HFFc6 (cell line): ENCODE measurements at places on chromosomes 13 and 19. TPM values are rescaled to one million over a fixed set of nuclear protein-coding genes. Genes with fewer than 3 reads are reported as not detected.

- peak; percentile 33 for DNase-seq
- no peak overlapping the region for H3K27ac ChIP-seq
- no peak overlapping the region for H3K4me3 ChIP-seq
- H3K36me3 ChIP-seq = no peaks in the 10 kb centered on the region
- peaks cover 3% of the 10 kb centered on the region; the same call in 1 of the 2 replicates for H3K27me3 ChIP-seq
Measured at GRCh38 chr13:97120346-97120745, 101.8 kb upstream of the MBNL2 start.

EHD2 gene
- total RNA-seq = 324 to 371 TPM (median 339 TPM) in 3 replicates

DPF1 gene
- 4.6 to 6.4 TPM (median 4.7 TPM) in 3 replicates for total RNA-seq

CCL25 gene
- total RNA-seq = not detected in 3 replicates

DNA sequence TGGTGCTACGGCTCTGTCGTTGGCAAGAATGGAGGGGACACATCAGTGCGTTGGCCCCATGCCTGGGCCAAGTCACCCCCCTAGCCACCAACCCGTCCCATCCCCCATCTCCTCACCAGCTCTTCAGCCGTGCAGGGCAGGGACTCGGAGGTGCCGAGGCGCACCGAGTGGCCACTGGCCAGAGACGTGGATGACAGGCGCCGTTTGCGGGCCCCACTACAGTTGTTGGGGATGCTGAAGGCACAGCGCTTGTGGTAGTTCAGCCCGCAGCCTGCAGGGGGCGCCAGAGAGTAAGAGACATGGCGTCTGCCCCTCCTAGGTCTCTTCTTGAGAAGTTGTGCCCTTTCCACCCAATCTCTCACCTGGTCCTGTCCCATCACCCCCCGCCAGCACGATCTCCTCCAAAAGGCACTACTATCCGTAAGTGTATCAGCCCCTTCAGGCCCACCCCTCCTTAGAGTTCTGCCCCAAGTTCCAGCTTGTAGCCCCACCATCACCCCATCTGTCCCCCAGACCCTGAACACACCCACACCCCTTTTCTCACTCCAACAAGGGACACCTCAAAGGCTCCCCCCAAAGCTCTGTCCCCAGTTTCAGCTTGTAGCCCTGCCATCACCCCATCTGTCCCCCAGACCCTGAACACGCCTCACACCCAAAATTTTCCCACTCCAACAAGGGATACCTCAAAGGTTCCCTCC lies 12.4 kb downstream of the PRKD2 start:
- no peak overlapping the region for H3K27ac ChIP-seq
- no peak overlapping the region for H3K4me3 ChIP-seq
- no peak for DNase-seq
- peaks cover 19% of the 10 kb centered on the region for H3K36me3 ChIP-seq
- no peaks in the 10 kb centered on the region; the same call in 1 of the 2 replicates for H3K27me3 ChIP-seq

B3GLCT gene
- 4.6 to 7.1 TPM (median 6.4 TPM) in 3 replicates for total RNA-seq

DNA sequence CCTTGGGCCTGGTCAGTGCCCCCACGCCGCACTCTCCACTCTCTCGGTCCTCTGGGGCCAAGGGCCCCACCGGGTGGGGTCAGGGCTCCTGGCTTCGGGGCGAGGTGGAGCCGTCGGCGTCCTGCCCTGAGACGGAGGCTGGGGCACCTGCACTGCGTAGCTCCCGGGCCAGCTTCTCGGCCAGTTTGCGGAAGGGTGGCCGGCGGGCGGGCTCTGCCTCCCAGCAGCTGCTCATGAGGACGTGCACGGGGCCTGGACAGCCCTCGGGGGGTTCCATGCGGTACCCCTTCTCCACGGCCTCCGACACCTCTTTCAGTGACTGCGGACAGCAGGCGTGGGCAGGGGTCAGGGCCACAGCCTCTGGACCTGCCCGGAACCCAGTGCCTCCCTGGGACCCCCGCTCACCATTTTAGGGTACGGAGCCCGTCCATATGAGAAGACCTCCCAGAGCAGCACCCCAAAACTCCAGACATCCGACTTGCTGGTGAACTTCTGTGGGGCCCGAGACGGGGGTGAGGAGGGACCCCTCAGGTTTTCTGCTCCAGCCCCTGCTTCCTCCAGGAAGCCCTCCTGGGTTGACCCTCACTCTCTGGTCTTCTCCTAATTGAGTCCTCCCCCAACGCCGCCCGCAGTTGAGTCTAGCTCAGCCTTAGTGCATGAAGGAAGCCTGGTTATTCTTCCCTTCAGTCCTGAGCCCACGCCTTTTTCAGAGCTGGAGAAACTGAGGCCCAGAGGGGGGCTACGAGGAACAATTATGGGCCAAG lies 6.3 kb upstream of the RAX2 start:
- H3K27me3 ChIP-seq = peaks cover 12% of the 10 kb centered on the region
- no peaks in the 10 kb centered on the region for H3K4me1 ChIP-seq
- H3K36me3 ChIP-seq = peaks cover 19% of the 10 kb centered on the region
- no peak overlapping the region for H3K4me3 ChIP-seq

GRCh38 chr19:10113592-10113963 lies 2.1 kb downstream of the P2RY11 start:
- H3K4me3 ChIP-seq = no peak overlapping the region
- no peak for DNase-seq
- no peak overlapping the region for H3K27ac ChIP-seq
- H3K27me3 ChIP-seq = peaks cover 18% of the 10 kb centered on the region

- peaks cover 26% of the 10 kb centered on the region for H3K4me1 ChIP-seq
- no peak for DNase-seq
- H3K27me3 ChIP-seq = no peaks in the 10 kb centered on the region; the same call in 1 of the 2 replicates
- peak overlapping the region; percentile 94 for H3K4me3 ChIP-seq
Measured at GRCh38 chr19:1354970-1355567, 28.6 kb upstream of the NDUFS7 start.

- no peak overlapping the region for H3K4me3 ChIP-seq
- H3K27ac ChIP-seq = no peak overlapping the region
- no peak for DNase-seq
Measured at GRCh38 chr19:42367929-42368328, 22.2 kb downstream of the CNFN start.

DNA sequence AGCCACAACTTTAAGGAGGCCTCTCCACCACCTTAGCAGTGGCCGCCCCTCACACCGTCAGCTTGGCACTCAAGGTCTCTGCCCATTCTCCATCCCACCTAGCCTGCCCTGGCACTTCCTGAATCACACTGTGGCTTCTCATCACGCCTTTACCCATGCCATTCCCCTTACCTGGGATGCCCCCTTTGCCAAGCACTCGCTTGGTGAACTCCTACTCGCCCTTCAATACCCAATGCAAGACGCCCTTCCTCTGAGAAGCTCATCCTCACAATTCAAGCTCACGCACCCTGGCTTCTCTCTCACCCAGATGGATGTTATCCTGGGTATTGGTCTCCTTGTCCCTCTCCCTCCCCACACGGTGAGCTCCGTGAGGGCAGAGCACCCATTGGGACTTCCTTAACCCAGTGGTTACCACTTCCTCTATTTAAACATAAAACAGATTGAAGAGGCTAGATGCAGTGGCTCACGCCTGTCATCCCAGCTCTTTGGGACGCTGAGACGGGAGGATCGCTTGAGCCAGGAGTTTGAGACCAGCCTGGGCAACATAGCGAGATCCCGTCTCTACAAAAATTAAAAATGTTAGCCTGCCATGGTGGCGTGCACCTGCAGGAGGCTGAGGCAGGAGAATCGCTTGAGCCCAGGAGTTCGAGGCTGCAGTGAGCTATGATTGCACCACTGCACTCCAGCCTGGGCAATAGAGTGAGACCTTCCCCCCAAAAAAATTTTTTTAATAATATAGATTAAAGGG lies 12.6 kb upstream of the SHD start:
- DNase-seq = no peak
- peaks cover 11% of the 10 kb centered on the region for H3K36me3 ChIP-seq
- H3K27ac ChIP-seq = no peak overlapping the region
- peaks cover 3% of the 10 kb centered on the region; the same call in 1 of the 2 replicates for H3K27me3 ChIP-seq

- H3K27me3 ChIP-seq = no peaks in the 10 kb centered on the region; the same call in none of the 2 replicates
- no peak for DNase-seq
- H3K27ac ChIP-seq = no peak overlapping the region
- peaks cover 50% of the 10 kb centered on the region for H3K4me1 ChIP-seq
Measured at GRCh38 chr19:55253842-55254624, 4.8 kb downstream of the PPP6R1 start.

C19orf73 gene
- total RNA-seq = 0.42 to 1.4 TPM (median 1.1 TPM) in 3 replicates

DNA sequence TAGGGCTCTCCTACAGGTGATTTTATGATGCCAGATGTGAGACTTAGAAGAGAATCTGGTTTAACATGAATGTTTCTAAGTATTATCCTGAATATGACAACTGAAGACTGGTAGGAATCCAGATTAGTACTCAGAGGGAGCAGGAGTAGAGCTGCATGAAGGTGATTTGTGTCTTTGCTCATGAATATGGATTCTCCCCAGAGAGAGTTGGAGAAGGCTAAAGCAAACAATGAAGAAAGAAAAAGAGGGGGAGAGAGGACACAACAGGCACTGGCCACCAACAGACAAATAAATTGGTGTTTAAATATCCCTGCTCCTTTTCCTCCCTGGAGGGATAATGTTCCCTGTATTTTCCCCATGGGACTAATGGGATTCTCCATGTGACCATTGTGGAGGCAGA lies 427.0 kb upstream of the KLF12 start:
- H3K4me3 ChIP-seq = no peak overlapping the region
- DNase-seq = no peak
- H3K27ac ChIP-seq = no peak overlapping the region
- H3K4me1 ChIP-seq = no peaks in the 10 kb centered on the region
- H3K36me3 ChIP-seq = no peaks in the 10 kb centered on the region

- H3K36me3 ChIP-seq = no peaks in the 10 kb centered on the region
- H3K27me3 ChIP-seq = 0 out of 2 replicates have a peak, but pooled peaks cover 2% of the 10 kb centered on the region
- no peak overlapping the region; the same call in 1 of the 2 replicates for H3K4me3 ChIP-seq
- no peak overlapping the region for H3K27ac ChIP-seq
- H3K4me1 ChIP-seq = peaks cover 31% of the 10 kb centered on the region
Measured at GRCh38 chr19:2600914-2601870, 101.3 kb downstream of the GNG7 start.

DNA sequence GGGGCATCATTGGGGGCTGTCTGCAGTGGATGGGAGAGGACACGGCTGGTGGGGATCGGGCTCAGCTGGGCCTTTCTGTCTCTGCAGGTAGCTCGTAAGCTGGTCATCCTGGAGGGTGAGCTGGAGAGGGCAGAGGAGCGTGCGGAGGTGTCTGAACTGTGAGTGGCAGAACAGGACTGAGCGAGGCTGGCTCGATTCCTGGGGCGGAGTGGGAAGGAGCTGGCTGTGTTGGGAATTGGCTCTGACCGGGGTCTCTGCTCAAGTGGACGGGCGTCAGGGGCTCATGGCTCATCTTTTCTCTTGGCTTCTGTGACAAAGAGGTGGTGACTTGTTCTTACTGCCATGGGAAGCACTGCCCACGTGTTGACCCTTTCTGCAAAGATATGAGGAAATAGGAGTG lies 11.6 kb downstream of the TPM4 start:
- peak overlapping the region; percentile 43; the same call in 1 of the 2 replicates for H3K4me3 ChIP-seq
- H3K4me1 ChIP-seq = peaks cover 56% of the 10 kb centered on the region
- peak overlapping the region; percentile 72 for H3K27ac ChIP-seq
- DNase-seq = no peak
- H3K36me3 ChIP-seq = peaks cover 66% of the 10 kb centered on the region

- no peaks in the 10 kb centered on the region for H3K36me3 ChIP-seq
- peaks cover 11% of the 10 kb centered on the region; the same call in 1 of the 2 replicates for H3K4me1 ChIP-seq
- DNase-seq = no peak
- H3K4me3 ChIP-seq = no peak overlapping the region
Measured at GRCh38 chr13:44331912-44332851, 41.4 kb upstream of the SERP2 start.

ATP4B gene
- not detected in 3 replicates for total RNA-seq

GRCh38 chr13:73428706-73429105 lies 369.9 kb downstream of the KLF5 start:
- H3K27me3 ChIP-seq = no peaks in the 10 kb centered on the region
- H3K27ac ChIP-seq = no peak overlapping the region
- peaks cover 4% of the 10 kb centered on the region; the same call in 1 of the 2 replicates for H3K36me3 ChIP-seq
- H3K4me3 ChIP-seq = peak overlapping the region; percentile 38; the same call in 1 of the 2 replicates
- H3K4me1 ChIP-seq = peaks cover 63% of the 10 kb centered on the region

PINLYP gene
- total RNA-seq = 0.23 to 0.56 TPM (median 0.37 TPM) in 3 replicates

DNA sequence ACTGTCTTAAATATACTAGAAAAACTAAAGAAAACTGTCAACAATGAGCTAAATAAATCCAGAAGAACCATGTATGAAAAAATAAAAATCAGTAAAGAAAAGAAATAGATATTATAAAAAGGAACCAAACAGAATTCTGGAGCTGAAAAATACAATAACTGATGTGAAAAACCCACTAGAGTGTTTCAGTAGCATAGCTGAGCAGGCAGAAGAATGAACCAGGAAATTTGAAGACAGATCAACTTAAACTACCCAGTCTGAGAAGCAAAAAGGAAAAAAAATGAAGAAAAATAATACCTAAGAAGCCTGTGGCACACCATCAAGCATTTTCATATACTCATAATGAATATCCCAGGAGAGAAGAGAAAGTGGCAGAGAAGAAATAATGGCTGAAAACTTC lies 240.1 kb upstream of the RXFP2 start:
- H3K27ac ChIP-seq = no peak overlapping the region
- DNase-seq = no peak
- H3K36me3 ChIP-seq = no peaks in the 10 kb centered on the region
- no peak overlapping the region for H3K4me3 ChIP-seq
- peaks cover 7% of the 10 kb centered on the region; the same call in 1 of the 2 replicates for H3K27me3 ChIP-seq

- 0 out of 2 replicates have a peak overlapping the region, but pooled peaks have one; percentile 1 for H3K27ac ChIP-seq
- H3K36me3 ChIP-seq = peaks cover 59% of the 10 kb centered on the region
- H3K4me3 ChIP-seq = no peak overlapping the region
- peaks cover 29% of the 10 kb centered on the region for H3K4me1 ChIP-seq
- no peaks in the 10 kb centered on the region; the same call in 1 of the 2 replicates for H3K27me3 ChIP-seq
Measured at GRCh38 chr19:34459614-34460013, 21.9 kb upstream of the WTIP start.

GRCh38 chr13:98032168-98032567 lies 78.7 kb downstream of the IPO5 start:
- no peak for DNase-seq
- no peak overlapping the region for H3K27ac ChIP-seq
- H3K4me1 ChIP-seq = peaks cover 20% of the 10 kb centered on the region
- H3K27me3 ChIP-seq = no peaks in the 10 kb centered on the region; the same call in 1 of the 2 replicates
- H3K4me3 ChIP-seq = no peak overlapping the region
- no peaks in the 10 kb centered on the region for H3K36me3 ChIP-seq

DNA sequence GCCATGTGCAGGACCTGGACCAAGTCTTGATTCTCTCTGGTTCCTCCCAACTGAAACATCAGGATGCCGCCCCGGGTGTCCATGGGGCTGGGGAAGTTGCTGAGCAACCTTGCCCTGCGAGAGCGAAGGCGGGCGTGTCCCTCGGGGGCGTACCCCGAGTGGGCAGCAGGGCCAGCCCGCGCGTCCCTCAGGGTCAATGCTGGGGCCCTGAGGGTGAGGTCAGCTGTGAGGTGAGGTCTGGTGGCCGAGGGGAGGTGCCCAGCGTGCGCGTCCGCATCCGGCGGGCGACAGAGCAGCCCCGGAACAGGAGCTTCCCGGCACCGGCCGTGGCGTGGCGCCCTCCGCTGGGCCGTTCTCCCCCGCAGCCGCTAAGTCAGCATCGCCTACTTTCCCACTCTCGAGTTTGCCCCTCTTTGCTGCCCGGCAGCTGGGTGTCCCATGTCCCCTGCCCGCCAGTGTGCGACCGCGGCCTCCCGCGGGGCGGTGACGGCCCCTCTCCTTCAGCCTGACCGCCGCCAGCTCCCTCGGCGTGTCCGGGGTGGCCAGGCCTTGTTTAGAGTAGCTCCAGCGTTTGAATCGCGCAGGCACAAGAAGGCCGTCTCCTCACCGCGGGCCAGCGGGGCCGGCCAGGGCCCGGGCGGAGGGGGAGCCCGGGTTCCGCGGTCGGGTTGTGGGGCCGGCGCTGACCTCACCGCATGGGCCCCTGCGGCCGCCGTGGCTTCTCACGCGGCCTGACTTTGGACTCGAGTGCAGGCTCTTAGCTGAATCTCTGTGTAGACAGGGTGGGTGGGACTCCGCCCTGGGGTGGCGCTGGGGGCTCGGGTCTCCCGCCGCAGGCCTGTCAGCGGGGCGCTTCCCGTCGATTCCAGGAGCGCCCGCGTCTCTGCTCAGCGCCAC lies 33.0 kb downstream of the GJA3 start:
- H3K27ac ChIP-seq = no peak overlapping the region; the same call in 1 of the 2 replicates
- peaks cover 3% of the 10 kb centered on the region for H3K27me3 ChIP-seq
- H3K4me1 ChIP-seq = peaks cover 21% of the 10 kb centered on the region

OCEL1 gene
- total RNA-seq = 14.2 to 20.9 TPM (median 18.7 TPM) in 3 replicates
